ENCODE measurements at places on chromosomes 3 and 15. TPM values are rescaled to one million over a fixed set of nuclear protein-coding genes. Genes with fewer than 3 reads are reported as not detected.
A peak's percentile ranks its signal among the peaks of the same experiment; 100 is the strongest.

DNA sequence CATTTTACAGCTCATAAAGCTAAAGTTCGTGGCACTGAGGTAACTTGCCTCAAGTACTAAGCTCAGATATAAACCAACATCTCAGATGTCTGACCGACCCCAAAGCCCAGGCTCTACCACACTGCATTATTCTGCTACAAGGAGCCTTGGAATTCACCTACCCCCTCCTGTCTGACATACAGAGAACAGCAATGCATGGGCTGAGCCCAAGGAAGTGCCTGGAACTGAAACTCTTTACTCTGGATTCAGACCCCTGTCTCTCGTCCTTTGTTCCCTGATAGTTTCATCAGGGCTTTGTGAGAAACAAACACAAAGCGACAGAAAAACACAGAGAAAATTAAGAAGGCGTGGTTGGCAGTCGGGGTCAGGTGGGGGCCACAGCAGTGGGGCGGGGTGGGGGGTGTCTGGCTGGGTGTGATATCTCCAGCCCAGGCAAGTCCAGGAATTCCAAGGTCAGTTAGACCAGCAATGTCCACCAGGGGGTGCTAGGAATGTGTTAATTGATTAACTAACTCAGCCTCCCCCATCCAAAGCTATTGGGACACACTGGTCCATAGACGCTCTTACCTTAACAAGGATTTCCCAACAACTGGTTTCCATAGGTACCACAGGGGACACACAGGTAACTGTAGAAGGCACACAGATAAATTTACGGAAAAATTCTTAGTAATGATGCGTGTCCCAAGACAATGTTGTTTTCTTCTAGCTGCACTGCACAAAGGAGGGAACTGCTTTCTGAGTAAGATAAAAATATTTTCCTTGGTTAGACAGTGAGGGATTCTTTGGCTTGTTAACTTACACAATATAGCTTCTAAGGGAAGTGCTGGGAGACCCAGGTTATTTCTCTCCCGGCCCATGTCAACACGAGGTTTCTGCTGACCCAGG, 18.8 kb upstream of the SSUH2 start:
- peak; percentile 55 for DNase-seq

GRCh38 chr15:85704066-85704465, 90.7 kb downstream of the KLHL25 start:
- no peak for DNase-seq

- no peak for DNase-seq
These were observed 158.8 kb downstream of the RORA start for GRCh38 chr15:61070111-61070901.

GRCh38 chr3:13077431-13078162, 4.4 kb upstream of the IQSEC1 start:
- DNase-seq, result peak; percentile 21

ATP8B4 gene
- total RNA-seq, result 55.7 TPM

SNTN gene
- not detected for total RNA-seq

- no peak for DNase-seq
These were observed 17.4 kb downstream of the MFSD1 start for GRCh38 chr3:158819282-158819681.

DNA sequence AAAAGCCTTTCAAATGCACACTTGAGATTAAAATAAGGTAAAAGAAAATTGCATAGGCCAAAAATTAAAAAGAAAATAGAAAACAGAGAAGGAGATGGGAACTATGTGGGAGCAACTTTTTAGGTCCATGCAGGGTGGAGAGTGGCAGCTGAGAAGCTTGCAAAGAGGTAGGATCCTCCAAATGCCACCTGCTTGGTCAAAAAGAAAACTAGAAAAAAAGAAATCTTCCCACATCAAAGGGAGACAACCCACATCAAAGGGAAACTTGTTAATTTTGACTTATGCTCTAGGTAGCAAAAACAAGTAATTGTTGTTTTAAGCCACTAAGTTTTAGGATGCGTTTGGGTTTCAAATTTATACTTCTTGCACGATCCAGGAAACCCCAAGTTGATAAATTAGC, 342.9 kb downstream of the IL20RB start:
- no peak for DNase-seq

All from prostate gland (tissue), 2 donors.